ENCODE measurements at places on chromosomes 4 and X.

DNA sequence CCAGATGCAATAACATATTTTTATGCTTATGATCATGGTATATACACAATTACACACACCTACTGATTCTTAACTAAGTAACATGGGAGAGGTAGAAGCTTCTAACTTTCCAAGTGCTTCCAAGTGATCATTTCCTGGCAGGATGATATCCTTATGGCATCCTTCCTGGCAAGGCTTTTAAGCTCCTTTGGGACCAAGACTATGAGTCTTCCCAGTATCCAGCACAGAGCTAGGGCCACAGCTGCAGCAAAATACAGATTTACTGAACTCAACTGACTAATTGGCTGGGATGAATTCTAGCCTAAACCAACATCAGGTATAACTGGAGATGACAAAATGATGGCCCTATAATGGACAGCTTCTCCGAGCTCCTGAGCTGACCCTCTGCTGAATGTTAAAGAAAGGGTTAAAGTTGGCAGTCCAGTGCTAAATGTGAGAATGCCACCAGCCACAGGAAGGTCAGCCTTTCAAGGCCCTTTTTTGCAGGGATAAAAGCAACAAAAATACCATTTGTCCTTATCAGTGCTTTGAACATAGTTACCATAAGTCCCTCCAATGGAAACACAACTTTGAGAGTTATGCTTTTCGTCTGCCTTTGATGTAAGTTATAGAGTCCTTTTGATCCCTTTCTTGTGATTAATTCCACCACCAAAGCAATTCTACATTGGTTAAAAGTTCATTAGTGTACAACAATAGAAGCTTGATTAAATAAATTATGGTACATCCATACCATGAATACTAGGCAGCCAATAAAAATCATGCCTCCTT, 73.4 kb downstream of the MGST2 start:
- DNase-seq: no peak

- no peak for DNase-seq
These were observed 13.9 kb downstream of the SCARB2 start for GRCh38 chr4:76199664-76200211.

- no peak for DNase-seq
These were observed 1.8 kb downstream of the WAS start for GRCh38 chrX:48685416-48685815.

DNA sequence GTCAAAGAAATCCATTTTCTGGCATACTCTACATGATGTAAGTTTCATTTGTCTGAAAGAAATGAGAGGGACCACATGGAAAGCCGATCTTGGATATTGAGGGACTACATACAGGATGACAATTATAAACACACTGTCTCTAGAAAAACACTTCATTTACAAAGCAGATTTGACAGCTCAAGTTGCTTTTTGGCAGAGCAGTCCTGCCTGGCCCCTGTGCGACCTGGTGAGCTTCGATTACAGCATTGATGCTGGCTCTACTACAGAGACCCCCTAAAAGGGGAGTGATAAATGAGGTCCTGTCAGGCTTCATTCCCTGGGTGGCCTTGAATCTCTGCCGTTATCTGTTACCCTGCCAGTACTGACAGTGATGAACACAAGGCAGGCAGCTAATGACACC, 215.2 kb upstream of the NOCT start:
- no peak for DNase-seq

Data from fibroblast of skin of right biceps (primary cell).